GF-D8 (cell line): ENCODE measurements at places on chromosomes 3 and 15.

- no peak for DNase-seq
Measured at GRCh38 chr3:21919383-21919782, 168.4 kb upstream of the ZNF385D start.

- DNase-seq = no peak
Measured at GRCh38 chr15:65653341-65653740, 31.6 kb downstream of the SLC24A1 start.

GRCh38 chr15:34064438-34064837 lies 25.4 kb upstream of the AVEN start:
- DNase-seq = no peak

- no peak for DNase-seq
Measured at GRCh38 chr15:90553248-90553745, 23.6 kb downstream of the CRTC3 start.

DNA sequence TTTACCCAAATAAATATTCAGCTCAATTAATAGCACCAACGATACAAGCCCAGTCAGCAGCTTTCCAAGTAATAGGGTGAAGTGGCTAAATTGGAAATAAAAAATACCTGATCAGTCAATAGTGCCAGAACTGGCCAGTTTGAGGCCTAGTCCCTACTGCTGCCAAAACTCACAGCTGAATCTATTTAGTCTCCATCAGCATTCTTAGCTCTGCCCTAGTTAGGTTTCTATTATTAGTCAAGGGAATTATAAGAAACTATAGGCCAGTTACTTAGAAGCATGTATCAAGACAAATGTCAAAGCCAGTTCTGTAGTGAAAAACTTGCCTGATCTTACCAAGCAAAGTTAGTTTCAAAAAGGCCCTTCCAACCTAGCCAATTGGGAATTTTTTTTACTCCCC lies 146.2 kb upstream of the ZBTB20 start:
- DNase-seq = no peak

- DNase-seq = peak; percentile 57
Measured at GRCh38 chr15:69319384-69320375, 21.0 kb downstream of the PAQR5 start.

GRCh38 chr3:46643701-46644100 lies 31.4 kb downstream of the FAM240A start:
- DNase-seq = no peak

DNA sequence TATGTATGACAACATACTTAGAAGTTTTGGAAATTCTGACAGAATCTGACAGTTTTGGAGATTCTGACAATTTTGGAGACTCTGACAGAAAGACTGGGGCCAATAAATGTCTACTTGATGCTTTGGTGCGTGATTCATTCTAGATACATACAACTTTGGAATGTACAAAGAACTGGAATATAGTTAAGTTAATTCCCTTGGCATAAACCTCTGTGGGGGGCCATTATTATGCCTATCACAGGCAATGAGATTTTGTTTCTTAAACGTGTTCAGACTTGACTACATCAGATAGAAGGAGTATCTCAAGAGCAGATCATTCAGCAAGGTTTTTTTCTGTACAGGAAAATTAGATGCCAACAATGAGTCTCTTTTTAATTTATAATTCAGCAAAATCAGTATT lies 617.6 kb upstream of the ZNF717 start:
- no peak for DNase-seq

DNA sequence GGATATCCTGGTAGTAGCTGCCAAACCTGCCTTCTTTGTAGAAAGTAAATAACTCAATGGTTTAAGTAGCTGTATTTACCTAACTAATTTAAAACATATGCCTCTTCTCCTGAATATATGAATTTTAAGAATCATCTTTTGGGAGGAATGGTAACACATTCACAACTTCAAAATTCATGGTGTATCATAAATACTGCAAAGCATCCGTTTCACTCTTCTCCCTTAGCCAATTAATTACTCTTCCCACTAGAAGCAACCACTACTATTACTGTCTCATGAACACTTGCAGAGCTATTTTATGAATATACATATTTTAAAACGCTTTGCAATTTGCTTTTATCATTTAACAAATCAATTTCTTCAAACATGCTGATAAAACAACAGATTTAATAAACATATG lies 59.0 kb upstream of the USP50 start:
- no peak for DNase-seq

DNA sequence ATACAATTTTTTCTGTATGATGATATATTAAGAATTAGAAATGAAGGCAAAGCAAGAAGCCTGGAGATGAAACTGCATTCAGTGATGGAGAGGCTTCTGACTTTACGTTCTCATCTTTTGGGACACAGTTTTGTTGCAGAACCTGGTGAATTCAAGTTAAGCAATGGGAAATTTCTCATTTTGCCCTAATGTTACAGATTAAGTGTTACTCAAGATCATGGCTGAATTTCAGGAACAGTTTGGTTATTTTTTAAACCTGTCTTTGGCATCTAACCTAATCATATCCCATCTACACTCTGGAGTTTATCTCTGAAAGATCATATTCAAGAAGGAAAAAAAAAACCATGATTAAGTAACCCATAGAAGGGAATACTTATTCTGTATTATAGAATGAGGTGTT lies 6.0 kb downstream of the NIT2 start:
- DNase-seq = no peak

DNA sequence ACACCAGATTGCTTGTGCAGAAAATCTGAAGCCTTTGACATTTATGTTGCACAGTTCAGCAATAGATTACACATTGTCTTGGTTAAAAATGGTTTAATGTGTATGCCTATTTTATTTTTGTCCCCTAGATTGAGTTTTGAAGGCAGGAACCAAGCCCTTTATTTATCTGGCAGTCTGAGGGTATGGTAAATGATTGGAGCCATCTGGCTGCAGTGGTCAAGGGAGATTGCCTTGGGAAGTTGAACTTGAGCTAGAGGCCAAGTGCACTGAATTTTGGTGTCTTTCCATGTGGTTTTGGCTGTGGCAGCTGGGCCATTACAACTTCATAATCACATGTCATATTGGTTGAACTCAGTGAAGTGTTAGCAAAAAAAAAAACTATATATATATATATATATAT lies 248.7 kb upstream of the C2CD4B start:
- no peak for DNase-seq

GRCh38 chr3:35654476-35654875 lies 15.2 kb downstream of the ARPP21 start:
- DNase-seq = no peak

- DNase-seq = no peak
Measured at GRCh38 chr3:13812034-13812471, 67.8 kb downstream of the WNT7A start.

DNA sequence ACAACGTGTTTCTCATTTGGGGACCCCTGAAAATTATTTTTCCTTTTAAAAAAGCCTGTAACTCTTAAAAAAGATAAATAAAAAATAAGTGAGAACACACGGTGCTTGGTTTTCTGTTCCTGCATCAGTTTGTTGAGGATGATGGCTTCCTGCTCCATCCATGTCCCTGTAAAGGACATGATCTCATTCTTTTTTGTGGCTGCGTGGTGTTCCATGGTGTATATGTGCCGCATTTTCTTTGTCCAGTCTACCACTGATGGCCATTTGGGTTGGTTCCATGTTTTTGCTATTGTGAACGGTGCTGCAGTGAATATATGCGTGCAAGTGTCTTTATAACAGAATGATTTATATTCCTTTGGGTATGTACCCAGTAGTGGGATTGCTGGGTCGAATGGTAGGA lies 2.3 kb downstream of the TSPAN3 start:
- DNase-seq = no peak

- no peak for DNase-seq
Measured at GRCh38 chr15:31977812-31978661, 52.3 kb upstream of the CHRNA7 start.

DNA sequence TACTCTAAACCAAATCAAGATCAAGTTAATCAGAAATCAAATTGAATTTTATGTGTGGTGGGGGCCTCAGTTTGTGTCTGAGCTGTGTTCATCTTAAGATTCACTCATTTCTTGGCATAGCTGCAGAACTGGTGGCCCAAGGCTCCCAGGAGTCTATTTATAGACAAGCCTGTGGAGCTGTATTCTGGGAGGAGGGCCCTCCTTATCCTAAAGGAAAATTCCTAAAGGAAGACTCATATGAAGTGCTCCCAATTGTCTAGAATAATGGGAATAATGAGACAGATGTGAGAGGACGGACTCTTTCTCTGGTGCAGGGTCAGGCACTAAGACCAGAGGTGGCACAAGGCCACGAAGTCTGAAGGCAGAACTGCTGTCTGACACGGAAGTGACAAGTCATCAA lies 38.9 kb downstream of the C3orf85 start:
- no peak for DNase-seq

- DNase-seq = no peak
Measured at GRCh38 chr15:62133141-62133540, 31.9 kb downstream of the C2CD4B start.

DNA sequence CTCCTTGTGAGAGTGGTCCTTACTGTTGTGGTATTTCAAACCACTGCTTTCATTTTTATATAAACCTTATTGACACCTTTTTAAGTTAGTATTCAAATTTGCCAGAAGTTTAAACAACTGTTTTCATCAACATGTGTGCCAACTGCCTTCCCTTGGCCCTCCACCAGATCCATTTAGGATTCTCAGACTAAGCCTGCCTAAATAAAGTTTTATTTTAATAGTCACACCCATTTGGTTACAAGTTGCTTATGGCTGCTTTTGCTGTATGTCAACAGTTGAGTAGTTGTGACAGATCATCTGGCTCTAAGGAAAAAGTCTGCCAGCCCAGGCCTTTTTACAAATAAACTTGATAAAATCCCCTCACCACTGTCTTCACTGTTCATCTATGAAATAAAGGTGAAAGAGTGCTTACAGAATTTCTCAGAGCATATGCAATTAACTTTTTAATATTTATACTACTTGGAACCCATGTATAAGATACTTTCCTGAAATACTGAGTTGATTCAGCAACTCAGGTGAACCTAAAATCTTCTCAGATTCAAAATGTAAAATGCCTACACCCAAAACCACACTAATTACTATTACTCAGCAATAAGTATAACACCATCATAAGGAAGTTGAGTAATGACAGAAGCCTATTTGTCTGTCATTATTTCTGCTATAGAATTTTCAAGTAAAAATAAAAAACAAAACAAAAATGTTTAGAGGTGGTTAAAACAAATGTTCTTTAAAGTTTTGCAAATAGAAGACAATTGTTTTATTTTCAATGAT lies 35.1 kb downstream of the PEAK1 start:
- DNase-seq = no peak

GRCh38 chr3:152405915-152406802 lies 137.4 kb downstream of the MBNL1 start:
- DNase-seq = no peak

DNA sequence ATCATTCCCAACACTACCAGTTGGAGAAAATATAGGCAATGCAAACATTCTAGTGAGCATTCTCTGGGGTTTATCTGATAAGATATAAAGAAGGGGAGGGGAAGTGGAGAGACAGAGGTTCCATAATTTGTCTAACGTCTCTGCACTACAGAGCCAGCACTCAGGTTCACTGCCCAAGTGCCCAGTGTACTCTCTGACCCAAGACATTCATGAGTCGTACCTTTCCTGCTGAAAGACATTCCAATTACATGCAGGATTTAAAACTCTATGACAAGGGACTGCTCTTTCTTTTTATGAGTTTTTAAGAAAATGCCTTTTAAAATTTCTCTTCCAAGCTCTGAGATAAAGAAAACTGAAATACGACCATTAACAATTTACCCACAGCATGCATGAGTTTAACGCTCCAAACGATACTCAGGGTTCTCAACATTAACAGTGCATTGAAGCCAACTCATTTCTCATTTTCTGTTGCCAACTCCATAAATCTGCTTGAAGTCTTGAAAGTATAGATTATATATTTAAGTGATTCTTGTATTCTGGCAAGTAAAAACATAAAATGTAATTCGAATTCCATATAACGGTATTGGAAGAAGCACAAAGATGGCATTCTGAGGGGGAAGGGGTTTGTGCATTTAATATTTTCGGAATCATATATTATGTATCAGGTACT lies 193.4 kb downstream of the SUCLG2 start:
- no peak for DNase-seq

DNA sequence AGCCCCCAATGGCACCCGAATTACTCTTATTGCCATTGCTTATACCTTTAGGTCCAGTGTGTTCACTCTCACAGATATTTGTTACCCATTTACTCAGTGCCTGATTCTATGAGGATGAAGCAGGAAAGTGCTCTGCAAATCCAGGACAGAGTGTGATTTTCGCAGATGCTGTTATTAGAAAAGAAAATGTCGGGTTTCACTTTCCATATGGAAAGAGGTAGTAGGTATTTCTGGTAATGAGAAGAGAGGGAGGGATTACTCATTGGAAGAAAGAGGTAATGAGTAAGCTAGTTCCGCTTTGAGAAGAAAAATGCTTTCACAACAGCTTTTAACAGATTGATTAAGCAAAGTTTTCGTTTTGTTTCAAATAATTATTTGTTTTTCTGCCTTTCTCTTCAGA lies 336.3 kb upstream of the CFAP20DC start:
- DNase-seq = no peak

- DNase-seq = no peak
Measured at GRCh38 chr3:83454353-83454752, 1504.4 kb upstream of the CADM2 start.

DNA sequence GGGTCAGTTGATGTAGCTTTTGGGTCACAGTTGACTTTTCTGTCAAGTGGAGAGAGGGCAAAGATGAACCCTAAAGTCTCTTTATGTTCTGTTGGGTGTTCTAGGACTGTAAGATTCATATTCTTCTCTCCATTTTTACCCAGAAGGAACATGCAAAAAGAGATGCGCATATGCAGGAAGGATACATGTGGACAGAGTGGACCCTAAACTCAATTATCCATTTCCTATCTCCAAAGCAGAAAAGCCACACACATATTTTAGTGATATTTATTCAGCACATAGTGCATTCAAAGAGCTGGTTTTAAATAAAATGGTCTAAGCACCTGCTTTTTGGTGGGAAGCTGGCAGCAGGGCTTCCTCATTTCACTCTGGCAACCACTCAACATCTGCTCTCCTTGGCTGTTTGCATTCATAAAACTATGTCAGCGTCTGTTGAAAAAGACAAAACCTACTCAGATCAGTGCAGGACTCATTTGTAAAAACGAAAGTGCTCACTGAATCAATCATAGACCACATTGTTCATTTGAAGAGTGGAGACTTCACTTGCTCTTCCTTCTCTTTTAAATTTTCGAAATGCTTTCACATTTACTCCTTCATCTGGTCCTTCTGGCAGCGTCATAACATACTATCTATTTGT lies 96.6 kb downstream of the SEMA6D start:
- DNase-seq = no peak

GRCh38 chr3:72270072-72270681 lies 485.2 kb upstream of the PROK2 start:
- DNase-seq = no peak

- peak; percentile 92 for DNase-seq
Measured at GRCh38 chr3:183555541-183556081, at the start of gene KLHL6. TSS of gene KLHL6 (minus strand) at chr3:183555706. CDS start at chr3:183555653, 53 bp downstream.

DNA sequence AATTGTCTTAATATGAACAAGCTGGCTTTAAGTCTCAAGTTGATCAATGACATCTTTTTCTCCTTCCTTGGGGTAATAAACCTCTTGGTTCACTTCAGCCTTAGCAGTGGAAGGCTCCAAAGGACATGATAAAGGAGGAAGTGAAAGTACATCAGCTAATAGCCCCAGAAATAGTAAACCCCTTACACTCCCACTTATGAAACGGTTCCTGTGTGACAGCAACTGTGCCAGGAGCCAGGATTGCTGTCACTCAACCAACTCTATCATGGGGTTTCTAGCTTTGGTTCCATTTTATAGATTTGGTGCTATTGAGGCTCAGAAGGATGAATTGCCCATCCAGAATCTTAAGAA lies 216.7 kb downstream of the ABHD5 start:
- no peak for DNase-seq
